ENCODE measurements at places on chromosomes 1 and 21. TPM values are rescaled to one million over a fixed set of nuclear protein-coding genes. Genes with fewer than 3 reads are reported as not detected.

FALEC gene
- total RNA-seq, result not detected

GPX7 gene
- total RNA-seq, result 8.5 TPM

GNAT2 gene
- not detected for total RNA-seq

DNA sequence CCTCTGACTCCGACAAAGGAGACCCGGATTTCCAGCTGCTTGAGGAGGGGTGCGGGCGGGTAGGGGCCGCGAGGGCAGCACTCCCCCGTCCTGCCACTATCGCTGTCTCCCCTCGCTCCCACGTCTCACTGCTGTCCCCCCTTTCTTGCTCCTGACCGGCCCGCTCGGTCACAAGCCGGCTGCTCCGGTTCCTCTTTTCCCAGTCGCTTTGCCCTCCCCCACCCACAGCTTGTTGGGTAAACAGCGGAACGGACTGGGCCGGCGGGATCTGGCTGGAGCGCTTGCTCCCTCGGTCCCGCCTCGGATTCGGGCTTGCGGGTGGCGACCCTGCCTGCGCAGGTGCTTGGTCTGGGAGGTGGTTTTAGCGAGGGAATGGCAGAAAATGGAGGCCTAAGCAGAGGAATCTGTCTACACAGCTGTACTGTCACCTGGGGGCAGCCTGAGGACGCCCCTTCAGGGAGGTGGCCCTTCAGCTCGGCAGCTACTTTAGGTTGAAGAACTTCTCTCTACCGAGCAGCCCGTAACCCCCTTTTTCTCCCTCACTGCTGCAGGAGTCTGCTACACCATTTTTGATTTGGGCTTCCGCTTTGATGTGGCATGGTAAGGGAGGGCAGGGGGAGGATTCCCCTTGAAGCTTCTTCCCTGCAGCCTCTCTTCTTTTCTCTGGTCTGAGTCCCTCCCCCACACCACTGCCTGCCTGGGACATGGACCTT, 645 bp downstream of the ATP6V0B start:
- no peak for DNase-seq

- DNase-seq, result no peak
Measured at GRCh38 chr1:52748119-52748518, 21.9 kb downstream of the ZYG11B start.

GRCh38 chr21:20527731-20528460, 470.3 kb upstream of the NCAM2 start:
- DNase-seq, result no peak

GRCh38 chr1:150053926-150054325, 13.7 kb upstream of the VPS45 start:
- no peak for DNase-seq

- DNase-seq, result no peak
Measured at GRCh38 chr1:56644064-56644918, 823 bp upstream of the PRKAA2 start.

DNA sequence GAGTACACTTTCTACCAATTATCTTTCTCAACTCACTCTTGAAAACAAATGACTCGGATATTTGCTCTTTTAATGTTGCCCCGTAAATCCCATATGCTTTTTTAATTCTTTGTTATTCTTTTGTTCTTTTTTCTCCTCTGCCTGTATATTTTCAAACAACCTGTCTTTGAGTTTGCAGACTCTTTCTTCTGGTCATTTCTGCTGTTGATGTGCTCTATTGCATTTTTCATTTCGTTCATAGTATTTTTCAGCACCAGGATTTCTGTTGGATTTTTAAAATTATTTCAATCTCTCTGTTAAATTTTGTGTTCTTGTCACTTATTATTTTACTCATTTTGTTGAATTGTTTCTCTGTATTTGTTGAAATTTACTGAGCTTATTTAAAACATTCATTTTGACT, 146.8 kb upstream of the B3GALT2 start:
- no peak for DNase-seq

DNA sequence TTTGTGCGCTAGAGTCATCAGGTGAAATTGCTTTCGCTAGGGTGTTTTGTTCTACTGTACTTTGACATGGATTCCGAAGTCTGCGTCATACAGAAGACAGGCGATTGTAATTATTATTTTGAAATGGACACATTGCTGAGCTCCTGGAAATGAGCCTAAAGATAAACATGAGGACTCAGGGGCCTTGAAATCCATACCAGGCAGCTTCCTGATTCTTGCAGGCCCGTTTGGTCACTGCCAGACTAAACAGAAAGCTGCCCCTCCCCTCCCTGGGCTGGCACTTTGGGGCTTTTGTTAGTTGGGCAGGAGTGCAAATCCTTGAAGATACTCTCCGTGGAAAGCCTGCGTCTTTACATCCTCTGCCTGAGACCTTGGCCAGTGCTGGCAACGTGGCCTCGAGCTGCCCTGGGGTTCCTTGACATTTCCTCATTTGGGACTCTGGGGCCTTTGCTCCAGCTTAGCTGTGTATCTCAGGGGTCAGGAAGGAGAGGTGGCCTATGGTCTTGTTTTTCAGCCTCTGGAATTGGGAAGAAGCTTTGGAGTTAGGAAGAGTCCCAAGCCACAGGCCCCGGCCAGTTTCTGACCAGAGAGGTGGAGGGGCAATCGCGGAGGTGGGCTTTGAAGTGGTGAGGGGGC, 26.9 kb upstream of the KCNE2 start:
- no peak for DNase-seq

GRCh38 chr1:185398599-185398998, 81.6 kb upstream of the IVNS1ABP start:
- DNase-seq, result no peak

All from mesenteric fat pad (tissue), 1 donor.